ENCODE measurements at places on chromosomes 7 and 10.

- DNase-seq: no peak
These were observed 398.9 kb downstream of the DGKB start for GRCh38 chr7:14503623-14504022.

DNA sequence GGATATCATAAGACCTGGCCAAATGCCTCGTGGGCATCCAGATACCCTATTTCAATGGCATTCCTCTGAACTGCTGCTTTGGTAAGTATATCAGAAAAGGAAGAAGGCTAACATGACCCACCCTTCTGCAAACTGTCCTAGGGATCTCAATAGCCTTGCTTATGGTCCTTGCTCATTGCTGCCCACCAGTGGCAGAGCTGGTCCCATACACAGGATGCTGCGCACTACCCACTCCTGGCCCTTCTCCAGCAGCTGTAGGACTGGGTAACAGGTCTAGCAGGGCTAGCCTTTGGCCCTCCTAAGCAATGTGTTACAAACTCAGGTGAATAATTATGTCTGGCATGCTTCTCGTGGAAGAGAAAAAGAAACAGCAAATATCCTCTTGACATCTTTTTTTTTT lies 72.5 kb downstream of the C10orf90 start:
- peak; percentile 3 for DNase-seq

GRCh38 chr10:72625276-72625607 lies 637 bp downstream of the MICU1 start:
- no peak for DNase-seq

- DNase-seq: no peak
These were observed 333.8 kb downstream of the LRMDA start for GRCh38 chr10:75764974-75765788.

- no peak for DNase-seq
These were observed 11.1 kb downstream of the ZNF775 start for GRCh38 chr7:150390205-150390604.

DNA sequence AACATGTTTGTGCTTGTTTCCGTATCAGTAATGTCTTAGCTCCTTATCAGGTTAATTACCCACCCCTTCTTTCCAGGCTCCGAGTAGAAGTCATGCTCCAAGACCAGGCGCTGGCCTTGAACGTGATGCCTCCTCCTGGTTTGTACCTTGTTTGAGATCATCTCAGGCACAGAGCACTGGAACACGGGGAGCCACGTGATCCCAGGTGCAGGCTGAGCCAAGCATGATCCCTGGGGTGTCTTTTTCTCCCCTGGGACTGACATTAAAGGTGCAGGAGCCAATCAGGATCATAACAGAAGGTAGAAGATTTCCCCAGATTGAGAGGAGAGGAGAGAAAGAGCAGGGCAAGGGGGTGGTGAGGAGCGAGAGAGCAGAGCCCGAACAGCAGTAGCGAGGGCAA lies 626.1 kb upstream of the GALNT17 start:
- no peak for DNase-seq

- no peak for DNase-seq
These were observed 179.5 kb upstream of the AKR1E2 start for GRCh38 chr10:4646547-4646946.

DNA sequence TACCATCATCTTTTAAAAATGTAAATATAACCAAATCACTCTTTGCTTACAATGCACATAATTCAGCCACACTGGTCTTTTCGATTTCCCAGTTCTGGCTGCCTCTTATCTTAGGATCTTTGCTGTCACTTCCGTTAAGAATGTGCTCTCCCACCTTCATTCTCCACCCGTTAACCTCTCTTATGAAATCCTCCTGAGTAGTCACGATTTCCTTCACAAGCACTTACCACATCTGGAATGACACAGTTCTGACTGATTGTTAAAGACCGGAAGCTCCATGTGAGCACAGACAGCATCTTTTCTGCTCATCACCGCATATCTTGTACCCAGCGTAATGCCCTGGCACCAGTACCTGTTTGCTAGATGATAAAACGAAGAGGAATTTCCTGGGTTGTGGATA lies 84.3 kb downstream of the CUL2 start:
- DNase-seq: no peak

GRCh38 chr7:47937711-47938573 lies 10.3 kb downstream of the PKD1L1 start:
- no peak for DNase-seq

DNA sequence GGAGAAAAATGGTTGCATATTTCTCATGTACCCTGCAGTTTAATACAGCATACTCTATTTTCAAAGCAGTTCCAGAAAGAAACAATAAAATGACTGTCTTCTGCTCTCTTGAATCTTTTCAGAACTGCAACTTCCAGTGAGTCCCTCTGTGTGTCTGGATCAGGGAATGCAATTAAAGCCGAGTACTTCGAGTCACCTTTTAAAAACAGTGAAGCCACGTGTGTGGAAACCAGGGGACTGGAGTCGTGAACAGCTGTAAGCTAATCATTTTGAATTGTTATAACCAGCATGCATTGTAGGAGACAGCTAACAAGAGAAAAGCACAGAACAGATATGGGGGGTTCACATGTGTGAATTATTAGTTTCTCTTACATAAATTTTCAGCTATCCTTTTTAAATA lies 109.1 kb downstream of the CPED1 start:
- DNase-seq: no peak

DNA sequence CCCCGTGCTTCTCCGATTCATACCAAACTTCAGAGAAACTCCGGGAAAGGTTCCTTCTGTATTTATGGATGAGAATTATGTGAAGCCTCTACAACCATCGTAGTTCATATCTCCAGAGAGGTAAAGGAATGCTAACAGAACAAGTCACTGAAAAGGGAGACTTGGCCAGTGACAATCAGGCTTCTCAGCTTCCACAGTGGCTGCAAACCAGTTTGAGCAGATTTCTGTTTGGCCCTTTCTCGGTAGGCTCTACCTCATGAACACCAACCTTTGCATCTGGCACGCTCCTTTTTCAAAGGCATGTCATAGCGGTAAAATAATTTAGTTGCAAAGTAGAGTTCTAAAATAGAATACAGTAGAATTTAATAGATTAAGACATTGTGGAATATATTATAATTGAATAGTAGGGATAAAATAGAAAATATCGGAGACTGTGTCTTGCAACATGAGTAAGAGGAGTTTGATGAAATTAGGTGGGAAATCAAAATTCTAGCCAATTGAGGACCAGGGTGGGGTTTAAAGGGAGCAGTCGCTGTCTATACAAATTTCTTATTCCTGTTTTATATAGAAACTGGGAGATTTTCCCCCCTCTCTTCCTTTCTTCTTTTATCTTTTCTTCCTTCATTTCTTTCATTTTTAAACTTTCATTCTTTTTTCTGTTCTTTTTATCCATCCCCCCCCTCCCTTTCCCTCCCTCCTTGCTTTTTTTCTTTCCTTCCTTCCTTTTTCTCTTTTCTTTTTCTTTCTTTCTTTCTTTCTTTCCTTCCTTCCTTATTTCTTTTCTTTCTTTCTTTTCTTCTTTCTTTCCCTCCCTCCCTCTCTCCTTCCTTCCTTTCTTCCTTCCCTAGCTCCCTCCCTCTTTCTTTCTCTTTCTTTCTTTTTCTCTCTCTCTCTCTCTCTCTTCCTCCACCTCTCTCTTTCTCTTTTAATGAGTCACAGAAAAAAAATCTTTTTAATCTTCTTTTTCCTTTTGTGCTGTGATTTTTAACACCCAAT lies 161.5 kb upstream of the KLF6 start:
- no peak for DNase-seq

DNA sequence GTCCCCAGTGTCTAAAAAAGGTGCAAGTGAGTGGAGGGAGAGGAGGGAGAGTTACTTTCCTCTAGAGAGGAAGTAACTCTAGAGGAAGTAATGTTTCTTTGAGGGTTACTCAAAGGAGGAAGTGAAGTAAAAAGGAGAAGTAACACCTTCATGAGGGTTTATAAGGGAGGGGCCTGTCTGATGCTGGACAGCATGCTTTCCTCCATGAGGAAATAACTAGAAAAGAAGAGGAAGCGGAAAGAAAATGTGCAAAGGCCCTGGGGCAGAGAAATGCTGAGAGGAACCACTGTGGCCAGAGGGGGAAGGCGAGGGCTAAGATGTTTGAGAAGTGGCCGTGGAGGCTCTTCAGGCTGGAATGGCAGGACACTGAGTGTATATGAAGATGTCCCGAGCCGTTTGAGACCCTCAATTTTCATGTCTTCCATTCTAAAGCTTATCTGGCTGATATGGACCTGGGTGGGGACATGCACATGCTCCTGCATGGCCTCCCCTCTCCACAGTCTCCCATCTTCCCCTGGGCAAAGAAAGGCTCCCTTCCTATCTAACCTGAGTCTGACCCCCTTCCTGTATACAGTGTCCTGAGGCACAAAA lies 3.4 kb upstream of the SLC18A2 start:
- DNase-seq: no peak

DNA sequence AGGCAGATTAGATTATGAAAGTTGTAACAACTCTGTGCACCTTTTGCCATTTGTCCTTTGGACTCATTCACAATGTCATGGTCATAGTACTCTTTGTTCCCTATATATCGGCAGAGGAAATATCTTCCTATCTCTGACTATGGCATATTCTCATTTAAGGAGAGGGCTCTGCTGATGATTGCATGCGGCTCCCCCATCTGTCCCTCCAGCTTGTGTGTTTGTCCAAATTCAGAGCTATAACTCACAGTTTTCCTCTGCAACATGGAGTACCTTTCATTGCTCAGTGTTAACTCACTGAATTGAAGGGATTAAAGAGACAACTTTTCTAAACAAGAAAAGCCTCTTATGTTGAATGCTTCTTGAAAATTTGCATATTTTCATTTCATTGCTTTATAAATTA lies 145.5 kb downstream of the OTUD1 start:
- no peak for DNase-seq

DNA sequence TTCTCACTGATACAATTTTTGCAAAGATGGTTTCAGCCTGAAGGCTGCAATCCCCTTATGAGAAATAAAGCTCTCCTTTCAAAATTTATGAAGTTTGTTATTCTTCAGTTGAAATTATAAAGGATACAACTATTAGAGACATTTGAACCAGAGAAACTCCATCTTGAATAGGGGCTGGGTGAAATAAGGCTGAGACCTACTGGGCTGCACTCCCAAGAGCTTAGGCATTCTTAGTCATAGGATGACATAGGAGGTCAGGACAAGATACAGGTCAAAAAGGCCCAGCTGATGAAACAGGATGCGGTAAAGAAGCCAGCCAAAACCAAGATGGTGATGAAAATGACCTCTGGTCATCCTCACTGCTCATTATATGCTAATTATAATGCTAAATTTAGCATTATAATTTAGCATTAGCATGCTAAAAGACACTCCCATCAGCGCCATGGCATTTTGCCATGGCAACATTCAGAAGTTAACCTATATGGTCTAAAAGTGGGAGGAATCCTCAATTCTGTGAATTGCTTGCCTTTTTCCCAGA lies 22.4 kb upstream of the IFIT1B start:
- no peak for DNase-seq

DNA sequence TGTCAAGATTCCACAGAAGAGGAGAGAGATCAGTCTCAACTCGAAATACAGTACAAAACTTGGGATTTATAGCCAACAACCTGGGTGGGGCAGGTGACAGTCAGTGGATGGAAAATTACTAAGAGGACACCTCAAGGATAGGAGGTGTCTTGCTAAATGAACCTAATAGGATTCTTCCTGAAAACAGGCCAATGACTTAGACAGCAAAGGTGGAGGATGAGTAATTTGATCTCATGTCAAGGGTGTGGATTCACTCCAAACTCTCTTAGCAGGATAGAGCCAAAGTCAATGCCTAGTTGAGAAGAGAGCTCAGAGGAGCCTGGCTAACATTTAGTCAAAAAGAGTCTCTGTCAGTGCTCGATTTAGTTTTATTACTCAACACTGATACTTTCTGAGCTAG lies 106.7 kb upstream of the INSYN2A start:
- no peak for DNase-seq

DNA sequence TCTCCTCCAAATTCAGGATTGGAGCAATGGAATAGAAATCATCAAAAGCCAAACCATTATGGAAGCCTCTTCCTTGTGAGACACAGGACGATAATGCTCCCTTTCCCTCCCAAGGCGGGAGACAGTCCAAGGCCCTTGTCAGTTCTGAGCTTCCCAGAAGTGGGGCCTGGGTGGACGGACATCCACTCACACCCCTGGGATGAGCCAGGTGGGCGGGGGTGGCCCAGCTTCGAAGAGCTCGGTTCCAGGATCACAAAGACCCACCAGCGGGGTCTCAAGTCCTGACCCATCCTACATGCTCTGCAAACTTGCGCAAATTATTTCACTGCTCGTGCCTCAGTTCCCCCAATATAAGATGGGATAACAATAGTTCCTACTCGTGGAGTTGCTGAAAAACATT lies 10.1 kb upstream of the FOXL3 start:
- no peak for DNase-seq

GRCh38 chr10:80659289-80659688 lies 121.6 kb downstream of the SH2D4B start:
- no peak for DNase-seq

DNA sequence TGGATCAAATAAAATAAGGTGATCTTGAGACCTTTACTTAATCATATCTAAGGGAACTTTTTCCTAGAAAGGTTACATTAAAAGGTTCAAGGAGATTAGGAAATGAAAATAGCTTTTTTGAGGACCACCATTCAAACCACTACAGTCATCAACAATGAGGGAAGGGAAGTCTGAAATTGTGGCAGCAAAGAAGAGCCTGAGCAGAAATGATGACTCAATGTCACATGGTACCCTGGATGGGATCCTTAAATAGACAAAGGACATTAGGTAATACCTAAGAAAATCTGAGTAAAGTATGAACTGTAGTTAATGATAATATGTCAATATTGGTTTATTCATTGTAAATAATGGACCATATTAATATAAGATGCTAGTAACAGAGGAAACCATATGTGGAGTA lies 236.0 kb downstream of the SEMA3D start:
- no peak for DNase-seq

GRCh38 chr10:119680650-119681081 lies 29.5 kb downstream of the BAG3 start:
- no peak for DNase-seq

- no peak for DNase-seq
These were observed 83.1 kb downstream of the STRA8 start for GRCh38 chr7:135316648-135317313.

DNA sequence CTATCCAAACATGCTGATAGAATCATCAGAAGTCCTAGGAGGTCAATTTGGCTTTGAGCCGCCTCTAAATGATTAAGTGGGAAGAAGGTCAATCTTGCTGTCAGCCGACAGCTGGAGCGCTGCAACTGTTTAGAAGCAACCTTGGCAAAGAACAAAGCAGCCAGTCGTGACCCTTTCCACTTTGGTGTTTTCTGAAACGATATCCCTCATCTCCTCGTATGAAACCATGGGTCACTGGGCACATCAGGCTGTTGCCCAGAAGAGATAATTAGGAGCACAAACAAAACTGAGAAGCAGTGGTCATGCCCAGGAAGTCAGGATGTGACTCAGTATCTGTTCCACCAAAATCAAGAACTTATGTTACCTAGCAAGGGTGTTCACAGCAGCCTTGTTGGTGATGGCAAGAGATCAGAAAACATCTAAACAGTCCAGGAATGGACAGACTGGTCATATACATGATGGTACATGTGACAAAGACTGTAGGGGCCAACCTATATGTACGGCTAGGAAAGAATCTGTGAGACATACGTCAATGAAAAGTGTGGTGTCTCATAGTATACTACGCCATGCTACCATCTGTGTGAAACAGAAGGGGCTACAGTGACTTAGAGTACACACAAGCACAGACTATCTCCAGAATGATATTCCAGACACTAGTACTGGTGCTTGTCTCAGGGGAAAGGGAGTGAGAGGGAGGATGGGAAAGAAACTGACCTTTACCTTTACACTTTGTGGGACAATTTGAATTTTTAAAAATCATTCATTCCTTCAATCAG lies 22.4 kb downstream of the STN1 start:
- no peak for DNase-seq

- DNase-seq: no peak
These were observed 180.0 kb upstream of the GHITM start for GRCh38 chr10:83959328-83959727.

Measured in activated CD4-positive, alpha-beta T cell treated with anti-CD3 and anti-CD28 coated beads, Interleukin-2, amount 50 U/mL, for 48 hours (primary cell).